ENCODE measurements at places on chromosomes 11 and 22.

DNA sequence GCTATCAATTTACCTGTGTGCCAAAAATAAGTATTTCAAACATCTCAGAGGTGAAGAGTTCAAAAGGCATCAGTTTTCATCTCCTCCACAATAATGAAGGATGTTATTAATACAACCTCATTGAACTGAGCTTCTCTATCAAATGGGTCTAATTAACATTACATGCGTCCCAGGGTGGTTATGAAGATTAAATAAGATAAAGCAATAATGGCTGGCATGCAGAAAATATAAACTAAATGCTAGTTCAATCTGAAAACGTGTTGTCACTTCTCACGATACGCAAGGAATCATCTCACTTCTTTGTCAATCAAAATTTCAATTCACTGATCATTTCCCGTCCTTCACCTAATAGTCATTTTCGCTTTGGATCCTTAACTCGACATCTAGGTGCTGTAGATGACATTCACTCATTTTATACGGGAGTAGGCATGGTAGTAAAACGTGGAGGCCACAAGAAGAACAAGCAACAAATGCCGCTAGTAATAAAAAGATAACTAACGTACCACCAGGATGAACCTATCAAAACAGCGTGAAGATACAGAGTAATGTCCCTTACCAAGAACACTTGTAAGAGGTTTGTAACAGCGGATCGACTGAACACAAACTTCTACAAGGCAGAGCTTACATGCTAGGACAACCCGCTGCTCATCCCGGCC, 918 bp downstream of the CHORDC1 start:
- DNase-seq = no peak

DNA sequence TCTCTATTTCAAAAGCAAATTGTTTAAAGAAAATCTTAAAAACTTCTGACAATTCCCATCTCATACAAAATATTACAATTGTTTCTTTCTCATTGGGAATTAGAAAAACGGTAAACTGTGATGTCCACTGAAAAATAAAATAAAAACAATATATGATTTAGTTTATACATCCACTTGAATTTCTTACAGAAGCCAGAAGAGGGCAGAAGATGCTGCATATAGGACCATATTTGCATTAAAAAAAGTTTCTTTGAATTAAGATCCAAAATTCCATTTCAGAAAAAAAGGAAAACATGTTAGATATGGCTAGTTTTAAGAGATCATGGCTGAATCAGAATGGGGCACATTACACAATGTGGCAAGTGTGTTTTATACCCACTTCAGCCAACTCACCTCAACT, 39.3 kb upstream of the LRRC4C start:
- no peak for DNase-seq

GRCh38 chr11:24661331-24661730, 164.5 kb downstream of the LUZP2 start:
- no peak for DNase-seq

DNA sequence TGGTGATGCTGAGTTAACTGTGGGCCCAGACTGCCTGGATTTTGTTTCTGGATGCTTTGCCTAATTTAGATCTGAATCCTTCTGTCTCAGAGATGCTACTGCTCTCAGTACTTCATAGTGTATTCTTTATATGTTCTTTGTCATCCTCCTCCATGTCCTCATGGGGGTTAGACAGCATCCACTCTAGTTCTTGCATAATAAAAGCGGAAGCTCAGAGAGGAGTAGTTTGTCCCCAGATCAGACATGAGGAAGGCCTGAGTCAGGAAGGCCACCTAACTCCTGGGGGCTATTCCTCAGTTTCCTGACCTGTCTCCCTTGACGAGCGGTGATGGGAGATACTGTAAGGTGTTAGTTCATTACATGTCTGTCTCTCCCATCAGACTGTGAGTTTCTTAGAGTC, 90.2 kb downstream of the SCN3B start:
- DNase-seq = no peak

Data from AG04449 (cell line).